ENCODE measurements at places on chromosomes 5 and 9.

DNA sequence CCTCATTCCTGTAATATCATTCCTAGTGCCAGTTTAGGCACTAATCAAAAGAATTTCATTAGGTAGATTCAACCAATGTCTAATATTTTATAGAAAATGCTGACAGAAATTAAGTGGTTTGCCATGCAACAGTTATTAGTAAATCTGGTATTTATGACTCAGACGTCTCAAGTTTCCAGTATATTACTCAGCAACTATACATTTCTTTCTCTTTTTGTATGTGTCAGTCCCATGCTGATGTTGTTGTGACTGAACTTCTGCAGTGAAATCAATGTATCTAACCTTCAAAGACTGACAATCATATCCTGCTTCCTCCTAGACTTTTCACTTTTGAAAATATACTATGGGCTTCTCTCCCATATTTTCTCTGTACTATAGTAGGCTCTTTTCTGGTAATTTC, 822.5 kb downstream of the NR2F1-AS1 start:
- DNase-seq, result no peak

GRCh38 chr5:176601901-176602482, 8.0 kb downstream of the GPRIN1 start:
- DNase-seq, result no peak

DNA sequence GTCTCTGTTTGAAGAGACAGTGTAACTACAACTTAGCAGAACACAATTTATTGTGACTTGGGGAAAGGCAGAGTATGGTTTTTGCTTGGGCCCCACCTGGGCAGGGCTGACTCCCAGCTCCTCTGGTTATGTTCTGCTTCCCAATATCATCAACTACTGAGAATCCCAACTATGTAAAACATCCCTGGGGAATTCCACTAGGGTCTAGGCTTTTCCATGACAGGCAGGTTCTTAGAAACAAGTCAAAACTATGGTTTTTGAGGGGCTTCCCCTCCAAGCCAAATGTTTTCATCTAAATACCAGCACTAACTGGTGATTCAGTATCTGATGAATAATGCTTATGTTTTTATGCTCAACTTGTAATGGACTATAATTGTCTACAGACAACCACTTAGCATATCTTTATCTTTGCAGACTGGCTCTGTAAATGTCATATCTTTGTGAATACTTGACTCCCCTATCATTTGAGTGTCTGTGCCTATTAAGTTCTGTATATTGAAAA, 409.5 kb downstream of the PDE4D start:
- no peak for DNase-seq

DNA sequence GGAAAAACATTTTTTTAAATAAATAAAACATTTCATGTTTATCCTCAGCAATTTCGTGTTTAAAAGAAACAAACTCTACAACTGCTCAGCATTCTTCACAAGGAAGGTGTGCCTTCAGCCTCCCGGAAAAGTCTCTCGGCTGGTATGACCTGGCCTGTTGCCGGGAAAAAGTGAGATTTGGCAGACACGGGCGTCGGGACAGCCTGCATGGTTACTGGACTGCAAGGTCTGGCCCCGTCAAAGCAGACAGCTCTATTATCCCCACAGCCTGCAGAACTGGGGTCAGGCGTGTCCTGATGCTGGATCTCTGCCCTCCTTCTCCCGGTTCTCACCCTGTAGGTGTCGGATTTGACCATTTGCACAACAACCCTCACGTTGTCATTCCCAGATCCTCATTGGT, 120.3 kb upstream of the SPATA31C2 start:
- no peak for DNase-seq

- no peak for DNase-seq
Measured at GRCh38 chr9:36993933-36994764, 39.9 kb downstream of the PAX5 start.

DNA sequence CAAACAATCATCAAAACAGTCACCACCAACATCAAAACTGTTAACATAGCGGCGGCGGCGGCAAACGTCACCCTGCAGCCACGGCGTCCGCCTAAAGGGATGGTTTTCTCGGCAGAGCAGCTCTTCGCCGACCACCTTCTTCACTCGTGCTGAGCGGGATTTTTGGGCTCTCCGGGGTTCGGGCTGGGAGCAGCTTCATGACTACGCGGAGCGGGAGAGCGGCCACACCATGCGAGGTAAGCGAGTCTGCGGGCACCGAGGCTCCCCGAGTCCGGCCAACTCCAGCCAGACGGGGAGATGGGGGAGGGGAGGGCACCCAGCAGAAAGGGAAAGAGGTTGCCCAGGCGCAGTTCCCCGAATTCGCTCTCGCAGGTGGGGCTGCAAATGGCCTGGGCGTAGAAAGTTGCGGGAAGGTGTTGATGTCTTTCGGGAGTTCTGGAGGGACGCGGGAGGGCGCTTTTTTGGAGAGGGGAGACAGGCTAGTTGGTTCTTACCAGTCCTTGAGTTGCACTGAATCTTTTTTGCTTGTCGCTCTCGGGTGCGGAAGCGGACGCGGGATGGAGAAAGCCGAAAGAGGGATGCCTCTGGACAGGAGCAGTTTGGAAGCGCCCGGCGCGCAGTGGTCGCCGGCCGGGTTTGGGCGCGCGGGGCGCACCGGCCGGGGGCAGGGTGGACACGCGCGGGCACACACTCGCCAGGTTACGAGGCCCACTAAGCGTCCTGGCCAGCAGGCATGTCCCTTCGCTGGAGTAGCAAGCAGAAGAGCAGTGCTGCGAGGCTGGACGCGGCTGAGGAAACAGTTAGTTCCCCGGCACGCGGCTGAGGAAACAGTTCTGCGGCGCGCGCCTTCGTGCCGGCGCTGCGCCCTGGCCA, 849 bp downstream of the RORB start:
- DNase-seq, result no peak

- DNase-seq, result no peak
Measured at GRCh38 chr5:145189746-145190145, 645.4 kb downstream of the PRELID2 start.

DNA sequence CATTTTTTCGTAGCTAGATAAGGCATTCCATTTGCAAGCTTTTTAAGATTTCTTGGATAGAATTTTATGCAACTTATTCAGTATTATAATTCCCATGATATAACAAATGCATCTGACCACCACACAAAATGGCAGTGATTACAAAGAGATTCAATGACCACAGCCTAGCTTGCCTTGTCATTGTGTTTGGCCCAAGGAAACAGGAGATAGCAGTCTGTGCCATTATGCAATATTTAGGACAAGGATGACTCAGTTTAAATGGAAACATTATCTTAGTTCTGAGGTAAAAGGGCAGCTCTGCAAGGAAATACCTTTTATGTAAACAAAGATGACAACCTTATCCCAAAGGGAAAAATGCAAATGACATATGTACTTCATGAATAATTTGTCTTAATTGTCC, 89.8 kb downstream of the NUDT12 start:
- no peak for DNase-seq

DNA sequence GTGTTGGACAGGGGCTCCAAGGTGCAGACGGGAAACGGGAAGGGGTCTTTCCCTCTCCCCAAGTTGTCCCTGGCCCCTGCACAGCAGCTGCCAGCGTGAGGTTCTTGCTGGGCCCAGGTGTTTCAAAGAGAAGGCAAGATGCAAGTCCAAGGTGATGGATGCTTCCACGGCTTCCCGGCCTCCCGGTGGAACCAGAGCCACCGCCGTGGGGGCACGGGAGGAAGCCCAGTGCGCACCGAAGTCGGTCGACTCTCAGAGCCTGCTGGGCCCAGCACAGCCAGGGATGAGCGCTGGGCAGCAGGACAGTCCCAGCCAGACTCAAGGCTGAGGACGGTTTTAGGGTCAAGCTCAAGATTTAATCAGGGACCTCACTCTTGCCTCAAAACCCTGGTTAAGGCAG, 25.2 kb upstream of the BARHL1 start:
- DNase-seq, result no peak

- no peak for DNase-seq
Measured at GRCh38 chr9:8508671-8509290, 709.2 kb upstream of the DMAC1 start.

- no peak for DNase-seq
Measured at GRCh38 chr9:123266655-123267399, 1.6 kb downstream of the STRBP start.

DNA sequence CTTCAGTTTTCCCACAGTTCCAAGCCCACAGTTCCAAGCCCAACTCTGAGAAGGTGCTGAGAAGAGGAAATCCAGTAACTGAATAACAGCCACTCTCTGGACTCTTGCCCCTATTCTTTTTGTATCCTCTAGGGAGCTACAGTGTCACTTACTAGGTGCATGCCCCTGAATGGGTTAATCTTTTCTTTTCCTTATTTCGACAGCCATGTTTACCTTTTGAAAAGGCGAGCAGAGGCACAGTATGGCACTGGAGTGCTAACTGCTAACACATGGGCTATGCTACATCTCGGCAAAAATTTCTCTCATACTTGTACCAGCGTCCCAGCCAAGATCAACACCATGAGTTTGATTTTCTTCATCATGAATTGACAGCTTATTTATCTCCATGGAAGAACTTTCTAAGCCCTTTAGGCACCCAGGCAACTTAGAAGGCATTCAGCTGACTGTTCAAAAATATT, 222.6 kb downstream of the EBF1 start:
- DNase-seq, result no peak

GRCh38 chr9:122065923-122066629, 27.0 kb downstream of the TTLL11 start:
- DNase-seq, result no peak

- DNase-seq, result no peak
Measured at GRCh38 chr9:127162046-127162863, 39.8 kb upstream of the ANGPTL2 start.

DNA sequence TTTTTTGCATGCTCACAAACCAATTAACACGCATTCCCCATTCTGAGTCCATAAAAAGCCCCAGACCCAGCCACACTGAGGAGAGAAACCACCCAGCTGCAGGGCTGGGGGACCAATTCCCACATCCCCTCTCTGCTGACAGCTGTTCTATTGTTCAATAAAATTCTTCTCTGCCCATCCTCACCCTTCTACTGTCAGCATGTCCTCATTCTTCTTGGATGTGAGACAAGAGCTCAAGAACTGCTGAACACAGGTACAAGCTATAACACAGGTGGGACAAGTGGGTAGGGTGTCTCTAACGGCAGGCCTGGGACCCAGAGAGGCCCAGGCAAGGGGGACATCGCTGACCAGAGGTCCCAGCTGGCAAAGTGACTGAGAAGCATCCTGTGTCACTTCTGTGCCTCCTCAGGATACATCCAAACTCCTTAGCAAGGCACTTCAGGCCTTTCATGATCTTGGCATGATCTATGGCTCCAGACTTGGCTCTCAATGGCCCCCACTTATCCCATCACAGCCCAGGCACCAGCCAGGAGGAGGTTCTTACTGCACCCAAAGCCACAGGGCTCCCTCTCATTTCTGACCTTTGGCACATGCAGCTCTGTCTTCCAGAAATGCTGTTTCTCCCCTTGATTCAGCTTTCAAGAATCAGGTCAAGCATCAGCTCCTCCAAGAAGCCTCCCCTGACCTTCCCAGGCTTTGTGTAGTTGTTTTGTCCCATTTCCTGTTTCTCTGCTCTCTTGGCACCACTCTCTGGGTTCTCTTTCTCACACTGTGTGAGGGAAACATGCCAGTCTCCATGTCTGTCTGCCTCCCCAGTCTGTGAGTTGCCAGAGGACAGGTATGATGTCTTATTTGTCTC, 7.3 kb upstream of the ALDH1B1 start:
- DNase-seq, result no peak

GRCh38 chr5:37730896-37731455, 108.9 kb downstream of the GDNF start:
- no peak for DNase-seq

DNA sequence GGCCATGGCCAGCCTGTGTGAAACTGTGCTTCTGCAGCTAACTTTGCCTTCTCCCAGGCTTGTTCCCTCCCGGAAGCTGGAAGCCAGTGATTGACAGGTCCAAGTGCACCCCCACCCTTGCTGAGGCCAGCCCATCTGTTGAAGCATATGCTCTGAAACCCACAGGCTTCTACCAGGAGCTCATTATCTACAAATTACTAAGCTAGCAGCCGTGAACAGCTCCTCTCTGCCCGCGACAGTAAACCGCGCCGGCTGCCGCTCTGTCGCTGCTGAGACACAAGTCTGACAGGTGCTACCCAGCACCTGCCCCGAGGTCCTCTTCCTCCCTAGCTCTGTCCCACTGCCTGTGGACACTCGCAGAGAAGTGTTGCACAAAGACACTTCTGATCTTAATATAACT, 490.9 kb downstream of the GADD45G start:
- DNase-seq, result no peak

DNA sequence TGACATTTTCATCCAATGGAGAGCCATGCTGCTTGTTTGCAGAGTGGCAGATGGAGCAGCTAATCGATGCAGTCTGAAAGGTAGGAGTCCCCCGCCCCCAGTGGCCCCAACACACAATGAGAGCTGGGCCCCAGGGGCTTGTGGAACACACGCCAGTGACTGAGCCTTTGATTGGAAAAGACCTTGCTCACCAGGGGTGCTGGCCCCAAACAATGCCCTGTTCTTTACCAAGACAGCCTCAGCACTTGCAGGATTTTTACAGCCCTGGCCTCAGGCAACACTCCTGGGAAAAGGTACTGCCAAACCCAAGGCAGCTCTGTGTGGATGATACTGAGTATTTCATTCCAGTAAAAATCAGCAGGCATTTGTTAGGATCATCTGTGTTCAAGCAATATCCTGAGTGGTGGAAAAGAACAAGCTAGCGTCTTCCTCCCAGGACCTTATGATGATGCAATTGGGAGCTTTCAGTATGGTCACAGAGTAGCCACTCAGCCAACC, 276.8 kb upstream of the CLINT1 start:
- DNase-seq, result no peak

- no peak for DNase-seq
Measured at GRCh38 chr9:123814496-123814895, 115.4 kb downstream of the DENND1A start.

All from activated CD8-positive, alpha-beta memory T cell treated with anti-CD3 and anti-CD28 coated beads for 4 hours (primary cell).